Activated CD4-positive, alpha-beta T cell treated with anti-CD3 and anti-CD28 coated beads, Interleukin-2, amount 50 U/mL, for 24 hours (primary cell): ENCODE measurements at places on chromosomes 12 and 14.

- no peak for DNase-seq
Measured at GRCh38 chr12:102475355-102475754, 5.0 kb downstream of the IGF1 start.

DNA sequence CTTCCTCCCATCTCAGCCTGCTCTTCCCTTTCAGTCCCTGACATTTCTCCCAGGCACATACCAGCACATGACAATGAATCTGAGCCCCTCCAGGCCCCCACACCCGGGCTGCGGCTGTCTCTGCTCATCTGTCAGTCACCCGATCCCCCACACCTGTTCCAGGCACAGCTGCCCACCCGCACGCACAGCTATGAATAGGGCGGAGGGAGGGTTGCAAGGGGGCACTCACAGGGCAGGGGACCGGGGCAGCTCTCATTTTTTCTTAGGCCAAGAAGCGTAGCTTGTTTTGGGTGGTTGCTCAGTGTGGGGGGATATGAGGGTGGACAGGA lies 43.7 kb upstream of the TSPAN9 start:
- DNase-seq, result no peak

DNA sequence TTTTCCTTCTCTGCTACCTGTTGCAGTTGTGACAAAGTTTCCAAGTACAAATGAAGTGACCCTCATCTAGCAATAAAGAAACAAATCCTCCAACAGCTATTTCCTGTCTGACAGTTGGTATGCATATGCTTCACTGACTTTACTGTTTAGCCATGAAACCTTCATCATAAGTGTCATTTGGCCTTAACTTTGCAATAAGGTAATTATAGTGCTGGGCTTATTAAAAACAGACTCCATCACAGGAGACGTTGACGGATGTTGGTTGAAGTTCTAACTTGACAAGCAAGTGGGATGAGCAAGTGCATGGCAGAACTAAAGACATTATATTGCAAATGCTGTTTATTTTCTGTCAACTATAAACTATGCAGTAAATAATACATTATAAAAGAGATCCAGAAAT lies 425.2 kb downstream of the RPS29 start:
- no peak for DNase-seq

DNA sequence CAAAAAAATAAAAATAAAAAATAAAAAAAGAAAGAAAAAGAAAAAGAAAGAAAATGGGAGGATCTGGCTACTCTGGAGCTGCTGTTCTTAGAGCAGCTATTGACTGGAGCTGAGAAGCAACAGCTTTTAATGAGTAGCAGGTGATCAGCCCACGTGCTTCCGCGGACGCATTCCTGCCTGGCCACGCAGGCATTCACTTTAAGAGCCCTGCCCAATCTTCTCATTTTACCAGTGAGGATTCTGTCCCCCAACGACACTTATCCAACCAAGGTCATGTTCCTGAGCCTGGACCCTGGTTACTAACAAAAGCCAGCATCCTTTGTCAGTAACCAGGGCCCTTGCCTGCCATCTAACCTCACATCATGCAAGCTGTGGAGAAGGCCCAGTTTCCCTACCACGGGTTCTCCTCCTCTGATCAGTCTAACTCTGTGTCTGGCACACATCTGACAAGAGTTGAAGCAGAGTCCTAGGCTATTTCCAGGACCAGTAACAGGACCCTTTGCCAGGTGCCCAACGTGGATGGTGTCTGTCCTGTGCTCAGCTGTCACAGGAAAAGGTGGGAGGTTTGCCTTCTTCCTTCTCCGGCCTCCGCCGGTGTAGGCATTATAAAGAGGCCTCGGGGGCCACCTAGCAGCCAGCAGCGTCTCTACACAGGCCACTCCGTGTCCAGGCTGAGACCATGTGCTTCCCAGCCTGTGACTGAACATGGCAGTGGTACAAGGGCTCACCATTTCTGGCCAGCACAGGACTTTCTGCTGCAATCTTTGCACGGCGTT lies 60.9 kb upstream of the GPATCH2L start:
- no peak for DNase-seq

- DNase-seq, result no peak
Measured at GRCh38 chr14:50936882-50937281, 7.4 kb downstream of the PYGL start.

GRCh38 chr14:59055006-59055405 lies 133.5 kb upstream of the DAAM1 start:
- no peak for DNase-seq

- DNase-seq, result no peak
Measured at GRCh38 chr14:88518592-88519512, 36.0 kb downstream of the PTPN21 start.

GRCh38 chr12:40587421-40587820 lies 104.8 kb upstream of the CNTN1 start:
- no peak for DNase-seq

DNA sequence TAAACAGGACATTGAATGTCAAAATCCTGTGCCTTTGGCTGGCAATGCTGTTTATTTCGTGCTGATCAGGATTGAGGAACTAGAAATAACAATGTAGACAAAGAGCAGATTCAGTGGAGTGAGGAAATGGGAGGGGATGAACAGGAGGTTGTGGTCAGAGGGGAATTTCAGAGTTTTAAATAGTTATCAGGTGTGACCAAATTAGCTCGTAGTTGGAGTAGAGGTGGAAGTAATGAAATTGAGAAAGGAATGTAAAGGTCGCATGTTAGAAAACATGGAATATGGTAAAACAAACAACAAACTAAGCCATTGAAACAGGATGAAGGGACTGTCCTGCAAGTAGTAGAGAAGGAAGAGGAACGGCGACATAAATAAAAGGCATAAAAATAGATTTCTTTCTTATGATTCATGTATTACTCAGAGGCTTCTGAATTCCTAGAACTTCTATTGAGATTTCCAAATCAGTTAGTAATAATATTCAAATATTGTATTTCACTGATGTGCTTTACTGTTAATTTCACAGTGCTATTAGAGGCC lies 9.5 kb upstream of the SAV1 start:
- DNase-seq, result no peak

DNA sequence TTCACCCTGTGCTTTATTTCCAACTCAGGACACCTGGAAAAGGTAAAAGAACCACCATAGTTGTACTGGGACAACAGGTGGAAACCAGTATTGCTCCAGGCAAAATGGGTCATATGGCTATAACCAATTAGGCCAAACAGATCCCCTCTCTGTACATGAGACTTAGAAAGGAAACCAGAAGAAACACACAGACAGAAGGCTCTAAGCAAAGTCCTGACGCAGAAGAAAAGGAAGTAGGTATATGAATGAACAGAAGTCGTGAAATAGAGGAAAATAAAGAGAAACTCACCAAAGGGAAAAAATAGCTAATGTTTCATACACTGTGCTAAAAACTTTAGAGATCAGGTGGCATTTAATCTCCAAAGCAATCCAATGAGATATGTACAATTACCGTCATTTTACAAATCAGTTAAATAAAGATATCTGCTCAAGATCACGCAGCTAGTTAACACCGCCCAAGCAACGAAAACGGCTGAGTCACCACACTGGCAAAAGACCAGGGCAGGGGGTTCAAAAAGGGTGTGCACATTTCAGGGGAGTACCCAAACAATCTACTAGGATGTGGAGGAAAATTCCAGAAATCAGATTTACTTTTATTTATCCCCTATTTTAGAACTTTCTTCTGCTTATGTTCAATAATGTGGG lies 82.3 kb downstream of the ITPR2 start:
- no peak for DNase-seq

DNA sequence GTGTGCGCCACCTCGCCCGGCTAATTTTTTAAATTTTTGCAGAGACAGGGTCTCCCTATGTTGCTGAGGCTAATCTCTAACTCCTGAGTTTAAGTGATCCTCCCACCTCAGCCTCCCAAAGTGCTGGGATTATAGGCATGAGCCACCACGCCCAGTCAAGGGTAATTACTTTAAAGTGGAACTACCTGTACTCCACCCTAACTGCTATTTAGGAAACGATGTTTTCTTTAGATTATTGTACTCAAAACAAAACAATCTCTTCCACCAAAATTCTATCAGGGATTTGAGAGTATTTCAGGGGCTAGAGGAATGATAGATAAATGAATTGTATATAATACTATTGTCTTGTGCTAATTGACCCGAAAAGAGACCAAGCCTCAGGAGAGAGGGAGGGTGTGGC lies 9.6 kb upstream of the BIN2 start:
- no peak for DNase-seq

GRCh38 chr14:53701108-53701875 lies 255.3 kb downstream of the BMP4 start:
- DNase-seq, result no peak
